ENCODE measurements at places on chromosomes 1 and 21. TPM values are rescaled to one million over a fixed set of nuclear protein-coding genes. Genes with fewer than 3 reads are reported as not detected.
A peak's percentile ranks its signal among the peaks of the same experiment; 100 is the strongest.

Gene PLA2G2F
- not detected for total RNA-seq

Gene C1orf185
- total RNA-seq: not detected

Gene RXRG
- total RNA-seq: not detected

DNA sequence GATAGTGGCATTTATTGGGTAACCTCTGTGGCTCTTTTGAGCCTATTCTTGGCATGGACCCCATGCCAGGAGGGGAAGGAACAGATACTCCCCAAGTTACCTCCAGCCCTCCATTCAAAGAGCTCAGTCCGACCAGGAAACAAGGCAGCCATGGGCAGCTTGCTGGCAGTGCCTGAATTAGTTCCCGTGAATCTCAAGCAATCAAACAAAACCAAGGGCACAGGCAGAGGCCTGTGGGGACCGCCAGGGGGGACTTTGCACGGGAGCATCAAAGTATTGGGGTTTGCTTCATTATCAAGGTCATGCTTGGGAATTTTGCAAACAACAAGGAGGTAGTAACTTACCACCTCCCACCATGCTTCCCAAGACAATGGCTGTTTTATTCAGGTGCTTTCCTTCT is 81.2 kb upstream of the IFFO2 start:
- no peak for DNase-seq

DNA sequence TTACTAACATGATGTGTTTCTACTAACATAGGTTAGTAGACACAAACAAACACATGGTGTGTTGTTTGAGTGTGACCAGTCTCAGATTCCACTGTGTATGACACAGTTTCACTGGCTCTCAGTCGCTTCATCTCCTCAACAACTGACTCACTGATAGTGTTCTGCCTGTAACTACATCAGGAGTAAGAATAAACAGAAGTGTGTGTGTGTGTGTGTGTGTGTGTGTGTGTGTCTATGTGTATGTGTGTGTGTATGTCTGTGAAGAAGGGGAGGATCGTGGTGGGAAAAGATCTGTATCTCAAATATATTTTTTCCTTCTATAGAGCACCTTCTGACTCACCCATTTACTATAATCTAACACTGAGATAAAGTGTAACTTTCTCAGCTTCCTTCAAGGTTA is 391.0 kb downstream of the PTPRC start:
- DNase-seq: no peak

- DNase-seq: peak; percentile 50
These were observed 1.1 kb upstream of the TTC39A start for GRCh38 chr1:51331206-51332100.

DNA sequence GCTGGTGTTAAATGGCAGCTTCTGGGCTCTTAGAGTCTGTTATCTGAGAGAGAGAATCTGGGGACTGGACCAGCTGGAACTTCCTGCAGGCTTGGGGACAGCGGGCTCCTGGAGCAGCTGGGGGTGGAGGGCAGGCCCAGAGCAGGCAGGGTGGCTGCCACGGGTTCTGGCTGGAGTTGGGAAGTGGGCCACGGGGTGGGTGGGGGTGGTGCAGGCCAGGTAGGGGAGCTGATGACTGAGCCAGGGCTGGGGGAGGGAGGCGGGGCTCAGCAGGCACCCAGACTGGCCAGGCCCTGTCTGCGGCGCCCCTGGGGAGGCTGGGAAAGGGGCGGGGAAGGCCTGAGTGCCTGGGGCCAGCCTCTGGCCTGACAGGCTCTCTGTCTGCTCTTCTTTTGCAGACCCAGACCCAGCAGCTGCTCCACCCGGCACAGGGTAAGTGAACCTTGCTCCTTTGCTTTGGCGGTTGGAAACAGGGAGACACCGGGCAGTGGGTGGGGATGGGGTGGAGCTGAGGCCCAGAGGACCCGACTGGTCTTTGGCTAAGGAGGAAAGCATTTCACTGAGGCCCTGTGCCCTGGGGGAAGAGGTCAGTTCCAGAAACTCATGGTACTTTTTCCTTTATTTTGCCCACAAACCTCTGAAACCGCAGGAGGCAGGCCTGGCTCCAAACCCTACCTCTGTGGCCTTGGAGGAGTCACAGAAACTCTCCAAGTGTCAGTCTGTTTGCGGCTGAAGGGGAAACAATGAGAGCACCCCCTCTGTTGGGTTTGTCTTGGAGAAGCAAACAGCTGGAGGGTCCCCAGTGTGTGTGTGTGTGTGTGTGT is 48.8 kb downstream of the ARHGEF10L start:
- no peak for DNase-seq

DNA sequence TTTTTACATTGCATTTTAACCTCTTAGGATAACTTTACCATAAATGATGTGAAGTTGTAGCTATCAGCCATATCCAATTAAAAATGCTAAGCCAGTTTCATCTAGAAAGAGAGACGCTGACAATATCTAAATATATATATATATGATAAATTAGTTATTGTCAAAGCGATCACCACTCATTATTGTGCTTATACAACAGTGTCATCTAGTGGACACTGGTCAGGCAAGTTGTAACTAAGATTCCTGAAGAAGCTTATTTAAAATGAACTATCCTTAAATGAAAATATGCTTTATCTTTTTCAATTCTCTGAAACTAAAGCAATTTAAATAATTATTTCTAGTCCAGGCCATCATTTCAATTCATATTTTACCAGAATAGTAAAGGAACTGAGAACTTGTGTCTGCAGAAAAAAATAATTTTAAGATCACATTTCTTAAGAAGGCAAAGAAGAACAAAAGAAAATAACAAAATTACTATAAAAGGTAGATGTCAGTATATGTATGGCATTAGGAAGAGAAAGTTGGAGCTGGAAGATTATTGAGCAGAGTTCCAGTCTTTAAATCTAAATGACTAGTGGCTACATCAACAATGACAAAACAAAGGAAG is 193.3 kb upstream of the SNX7 start:
- peak; percentile 82 for DNase-seq

- DNase-seq: peak; percentile 26
These were observed 25.6 kb upstream of the JUN start for GRCh38 chr1:58809325-58810010.
